ENCODE measurements at places on chromosomes 3 and 15.
A peak's percentile ranks its signal among the peaks of the same experiment; 100 is the strongest.

- no peak for DNase-seq
These were observed 534 bp upstream of the UBE2E1 start for GRCh38 chr3:23805210-23805632.

- DNase-seq, result peak; percentile 88
These were observed 16.9 kb downstream of the MRPL46 start for GRCh38 chr15:88450125-88450798.

DNA sequence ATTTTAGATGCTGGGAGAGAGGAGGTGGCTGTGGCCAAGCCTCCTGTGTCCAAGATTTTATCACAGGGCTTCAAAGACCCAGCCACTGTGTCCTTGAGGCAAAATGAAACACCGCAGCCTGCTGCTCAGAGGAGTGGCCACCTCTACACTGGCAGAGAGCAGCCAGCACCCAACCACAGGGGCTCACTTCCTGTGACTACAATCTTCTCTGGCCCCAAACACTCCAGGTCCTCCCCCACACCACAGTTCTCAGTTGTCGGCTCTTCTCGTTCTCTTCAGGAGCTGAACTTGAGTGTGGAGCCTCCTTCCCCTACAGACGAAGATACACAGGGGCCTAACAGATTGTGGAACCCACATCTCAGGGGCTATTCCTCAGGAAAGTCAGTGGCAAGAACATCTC lies 45.6 kb downstream of the CDAN1 start:
- DNase-seq, result no peak

DNA sequence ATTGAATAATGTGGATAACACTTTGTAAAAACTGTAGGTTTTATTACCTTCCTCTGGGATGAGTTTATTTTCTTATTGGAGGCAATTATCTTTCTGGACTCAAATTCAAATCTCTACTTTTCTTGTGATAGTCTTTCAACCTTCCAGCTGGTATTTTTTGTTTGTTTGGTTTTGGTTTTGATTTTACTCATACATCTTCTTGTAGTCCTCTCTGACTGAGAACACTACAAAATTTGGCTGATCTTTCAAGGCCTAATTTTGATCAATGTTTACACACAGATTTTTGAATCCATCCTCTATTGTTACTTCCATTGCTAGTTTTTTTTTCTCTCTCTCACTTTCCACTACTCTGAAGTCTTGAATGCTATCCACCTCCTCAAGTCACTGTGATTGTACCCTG lies 303.8 kb upstream of the NECTIN3 start:
- DNase-seq, result no peak

DNA sequence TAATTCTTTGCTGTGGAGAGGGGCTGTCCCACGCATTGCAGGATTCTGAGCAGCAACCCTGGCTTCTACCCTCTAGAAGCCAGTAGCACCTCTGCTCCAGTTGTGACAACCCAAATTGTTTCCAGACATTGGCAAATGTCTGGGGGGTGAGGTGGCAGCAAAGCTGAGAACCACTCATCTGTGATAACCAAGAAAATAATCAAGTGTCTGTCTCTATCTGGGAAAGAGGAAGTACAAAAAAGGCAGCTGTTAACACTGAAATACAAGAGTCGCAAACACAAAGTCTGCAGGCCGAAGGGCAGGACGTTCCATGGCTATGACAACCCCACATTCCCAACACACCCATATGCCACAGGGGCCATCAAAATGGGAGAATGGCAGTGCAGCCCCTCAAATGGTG lies 42.2 kb upstream of the GNB5 start:
- DNase-seq, result no peak

DNA sequence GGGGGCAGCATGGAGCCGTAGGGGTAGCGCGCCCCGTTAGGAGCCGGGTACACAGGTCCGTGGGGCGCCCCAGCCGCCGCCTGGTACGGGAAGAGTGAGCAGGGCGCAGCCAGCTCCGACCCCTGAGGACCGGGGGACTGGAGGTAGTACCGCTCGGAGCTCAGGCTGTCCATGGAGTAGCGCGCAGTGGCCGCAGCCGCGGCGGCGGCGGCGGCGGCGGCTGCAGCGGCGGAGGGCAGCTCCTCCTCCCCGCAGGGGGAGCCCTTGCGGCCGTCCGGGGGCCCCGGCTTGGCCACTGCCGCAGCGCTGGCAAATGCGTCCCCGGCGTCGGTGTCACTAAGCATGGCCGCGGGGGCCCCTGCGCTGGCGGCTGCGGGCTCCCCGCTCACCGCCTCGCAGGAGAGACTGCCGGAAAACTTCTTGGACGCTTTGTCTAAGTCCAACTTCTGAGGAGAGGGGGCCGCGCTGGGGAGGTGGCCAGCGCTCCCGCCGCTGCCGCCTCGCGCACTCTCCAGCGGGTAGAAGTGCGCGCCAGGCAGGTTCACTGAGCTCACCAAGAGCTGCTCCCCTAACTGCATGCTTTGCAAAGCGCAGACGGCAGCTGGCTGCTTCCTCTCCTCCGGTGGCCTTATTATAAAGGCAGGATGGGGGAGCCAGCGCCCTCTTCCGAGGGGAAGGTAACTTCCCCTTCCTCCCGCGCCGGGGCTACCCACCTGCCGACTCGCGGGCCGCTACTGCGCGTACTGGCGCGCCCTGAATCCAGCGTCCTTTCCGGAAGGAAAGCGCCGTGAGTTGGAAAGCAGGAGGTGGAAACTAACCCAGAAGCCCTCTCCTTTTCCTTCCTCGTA lies at the start of gene EOMES:
Gene EOMES (minus strand): TSS at position 607 of the 848 bp plus-strand sequence. CDS start 29 bp downstream, at position 578.
- DNase-seq, result peak; percentile 69

DNA sequence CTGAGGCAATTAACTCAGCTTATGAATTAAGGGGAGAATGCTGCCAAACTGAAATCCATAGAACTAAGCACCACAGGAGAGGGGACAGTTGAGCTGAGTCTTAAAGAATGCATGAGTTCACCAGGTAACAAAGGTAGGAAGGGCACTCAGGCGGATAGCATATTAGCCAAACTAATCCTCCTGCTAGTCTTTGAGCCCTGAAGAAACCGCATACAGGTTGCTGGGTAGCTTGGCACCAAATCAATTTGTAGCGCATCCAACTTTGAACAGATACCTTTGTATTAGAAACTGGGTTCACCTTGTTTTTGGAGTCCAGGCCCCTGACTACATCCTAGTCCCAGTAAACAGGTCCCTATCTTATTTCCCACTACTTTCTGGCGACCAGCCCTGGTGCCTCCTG lies 93.7 kb downstream of the FRMD4B start:
- DNase-seq, result no peak

- DNase-seq, result no peak
These were observed 513.5 kb upstream of the GBE1 start for GRCh38 chr3:82274897-82275296.

DNA sequence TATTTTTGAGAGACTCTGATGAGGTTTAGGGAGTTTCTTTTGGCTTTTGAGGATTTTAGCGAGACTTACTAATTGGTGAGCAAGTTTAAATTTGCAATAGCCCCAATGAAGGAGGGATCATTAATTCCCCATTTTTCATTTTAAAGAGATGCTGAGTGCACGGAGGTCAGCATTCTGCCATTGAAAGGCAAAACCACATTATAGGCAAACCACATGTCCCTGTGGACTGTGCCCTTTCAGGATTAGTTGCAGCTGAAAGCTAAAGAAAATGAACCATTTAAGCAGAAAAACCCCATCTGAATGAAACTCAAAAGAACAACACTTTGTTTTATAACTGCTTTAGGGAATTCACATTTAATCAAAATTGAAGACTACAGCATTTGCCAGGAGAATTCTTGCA lies 246.5 kb downstream of the PDZRN3 start:
- peak; percentile 63 for DNase-seq

GRCh38 chr3:165783383-165783782 lies 53.8 kb downstream of the BCHE start:
- DNase-seq, result no peak

DNA sequence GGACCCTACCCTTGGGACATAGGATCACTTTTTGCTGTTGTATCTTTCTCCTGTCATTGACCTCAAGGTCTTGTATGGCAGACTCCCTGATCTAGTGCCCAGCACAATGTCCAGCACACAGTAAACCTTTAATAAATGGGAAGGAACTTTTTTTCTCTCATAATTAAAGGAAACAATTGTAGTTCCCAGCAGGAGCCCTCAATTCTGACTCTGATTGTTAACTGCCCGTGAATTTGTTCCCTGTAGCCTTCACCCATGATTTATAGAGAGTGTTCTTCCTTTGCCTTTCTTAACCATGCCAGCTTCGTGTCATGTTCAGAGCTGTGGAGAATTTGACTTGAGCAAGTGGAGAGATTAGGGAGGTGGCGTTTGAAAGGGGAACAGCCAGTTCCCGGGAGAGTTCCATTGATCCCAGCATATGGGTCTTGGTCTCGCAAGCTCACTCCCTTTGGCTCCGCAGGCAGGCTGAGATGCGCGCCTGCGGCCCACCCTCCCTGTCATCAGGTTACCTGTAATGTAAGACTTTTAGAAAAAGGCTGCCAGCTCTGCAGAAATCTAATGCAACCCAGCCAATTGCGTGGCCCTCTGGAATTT lies 182.6 kb downstream of the TP63 start:
- DNase-seq, result no peak
